ENCODE measurements at places on chromosomes 6 and 20.

DNA sequence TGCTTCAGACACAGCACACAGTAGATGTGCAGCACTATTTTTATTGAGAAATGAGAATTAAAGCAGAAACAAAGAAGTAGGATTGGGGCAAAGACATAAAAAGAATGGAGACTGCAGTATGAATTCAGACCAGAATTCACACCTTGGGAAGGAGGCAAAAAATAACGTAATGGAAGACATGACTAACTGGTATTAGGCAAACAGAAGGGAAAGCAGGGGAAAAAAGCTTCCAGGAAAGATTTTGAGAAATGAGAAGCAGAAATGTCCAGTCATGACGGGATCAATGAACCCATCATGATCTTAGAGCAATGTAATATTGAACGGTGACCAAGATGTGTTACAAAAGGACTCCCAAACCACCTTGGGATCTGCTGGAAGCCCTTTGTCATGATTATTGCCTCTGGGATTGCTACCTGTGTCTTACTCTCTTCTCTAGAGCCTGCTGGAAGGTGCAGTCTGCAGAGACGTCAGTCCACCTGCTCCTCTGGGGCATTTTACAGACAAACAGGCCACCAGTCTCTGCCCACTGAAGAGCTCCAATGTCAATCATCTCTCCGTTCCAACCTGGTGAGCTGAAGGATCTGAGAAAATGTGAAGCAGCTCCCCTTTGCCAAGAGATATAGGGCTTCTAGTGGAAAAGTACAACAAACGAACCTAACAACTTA is 8.7 kb downstream of the NUDT3 start:
- no peak for DNase-seq

DNA sequence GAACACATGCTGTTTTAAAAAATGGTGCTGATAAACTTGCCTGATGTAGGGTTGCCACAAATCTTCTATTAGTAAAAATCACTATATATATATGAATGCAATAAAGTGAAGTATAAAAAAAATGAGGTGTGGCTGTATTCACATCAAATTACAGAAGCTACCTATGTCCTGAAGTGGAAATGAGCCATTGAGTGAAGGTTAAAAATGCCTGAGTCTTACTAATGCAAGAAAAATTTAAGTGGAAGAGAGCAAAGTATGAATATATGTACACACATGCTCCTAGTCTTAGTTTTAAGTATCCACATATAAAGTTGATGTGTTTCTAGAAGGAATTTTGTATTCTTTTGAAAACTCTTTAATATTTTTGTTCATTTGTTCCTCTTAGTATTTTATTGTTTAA is 808.3 kb upstream of the MAN1A1 start:
- no peak for DNase-seq

- DNase-seq, result no peak
Measured at GRCh38 chr6:121393731-121394505, 41.5 kb upstream of the GJA1 start.

GRCh38 chr6:14095437-14095836 is 22.1 kb upstream of the CD83 start:
- DNase-seq, result no peak

DNA sequence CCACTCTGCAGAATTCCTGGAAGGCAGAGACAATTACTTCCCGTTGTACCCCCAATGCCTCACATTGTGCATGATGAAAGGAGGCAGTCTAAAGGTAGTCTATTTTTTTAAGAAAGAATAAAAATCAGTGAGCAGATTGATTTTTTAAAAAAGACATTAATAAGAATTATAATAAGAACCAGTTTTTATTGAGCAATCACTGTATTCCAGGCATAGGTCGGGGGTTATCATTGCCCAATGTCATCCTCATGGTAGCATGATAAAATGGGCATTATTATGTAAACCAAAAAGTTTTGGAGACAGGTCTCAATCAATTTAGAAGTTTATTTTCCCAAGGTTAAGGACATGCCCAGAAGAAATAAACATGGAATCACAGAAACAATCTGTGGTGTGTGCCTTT is 14.0 kb upstream of the QKI start:
- DNase-seq, result no peak

DNA sequence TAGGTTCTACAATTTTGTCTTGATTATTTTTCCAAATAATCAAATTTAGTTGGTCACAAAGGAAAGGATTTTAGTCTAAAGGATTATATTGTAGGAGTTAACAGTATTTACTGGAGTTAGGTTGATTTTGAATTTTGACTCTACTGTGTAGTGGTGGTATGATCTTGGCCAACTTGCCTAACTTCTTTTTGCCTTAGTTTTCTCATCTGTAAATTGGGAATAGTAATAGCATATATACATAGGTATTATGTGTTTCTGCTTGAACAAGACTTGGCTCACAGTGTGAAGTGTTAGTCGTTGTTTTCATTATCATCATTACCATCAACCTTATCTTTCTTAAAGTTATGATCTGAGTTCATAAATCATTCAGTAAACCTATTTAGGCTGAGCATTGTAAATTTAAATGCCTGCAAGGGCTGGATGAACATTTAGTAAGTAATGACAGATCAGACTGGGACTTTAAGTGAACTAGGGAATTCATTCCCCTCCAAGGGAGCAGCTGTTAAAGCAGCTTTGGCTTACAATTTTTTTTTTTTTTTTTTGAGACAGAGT is 11.2 kb downstream of the ITCH start:
- DNase-seq, result no peak

DNA sequence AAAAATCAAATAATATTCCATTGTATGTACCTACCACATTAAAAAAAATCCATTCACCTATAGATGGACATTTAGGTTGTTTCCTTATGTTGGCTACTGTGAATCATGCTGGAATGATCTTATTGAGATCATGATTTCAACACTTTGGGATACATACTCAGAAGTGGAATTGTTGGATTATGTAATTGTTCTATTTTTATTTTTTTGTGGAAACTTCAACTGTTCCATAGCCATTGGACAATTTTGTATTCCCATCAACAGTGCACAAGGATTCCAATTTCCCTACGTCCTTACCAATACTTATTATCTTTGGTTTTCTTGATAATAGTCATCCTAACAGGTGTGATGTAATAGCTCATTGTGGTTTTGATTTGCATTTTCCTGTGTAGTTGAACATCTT is 834.0 kb downstream of the MAFB start:
- no peak for DNase-seq

GRCh38 chr6:36752886-36753506 is 55.4 kb downstream of the RAB44 start:
- no peak for DNase-seq

DNA sequence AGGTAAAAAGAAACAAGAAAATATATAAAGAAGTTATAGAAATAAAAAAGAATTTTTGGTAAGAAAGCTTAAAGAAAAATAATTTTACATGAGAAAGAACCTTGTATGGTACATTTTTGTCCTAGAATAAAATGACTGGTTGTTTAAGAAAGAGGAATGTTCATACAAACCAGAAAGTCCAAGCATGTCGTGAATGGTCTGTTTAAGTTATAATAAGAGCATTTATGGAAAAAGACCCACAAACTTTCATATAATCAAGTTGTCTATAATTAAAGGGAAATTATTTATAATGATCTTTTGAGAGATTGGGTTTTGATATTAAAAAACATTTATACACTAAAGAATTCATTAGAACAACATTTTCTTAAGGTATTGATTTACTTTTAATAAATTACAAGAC is 27.8 kb upstream of the FAM110A start:
- DNase-seq, result no peak
